OCI-LY7 (cell line): ENCODE measurements at places on chromosomes 2 and 18.

GRCh38 chr2:72901426-72901825 lies 14.2 kb downstream of the SPR start:
- no peak for DNase-seq

DNA sequence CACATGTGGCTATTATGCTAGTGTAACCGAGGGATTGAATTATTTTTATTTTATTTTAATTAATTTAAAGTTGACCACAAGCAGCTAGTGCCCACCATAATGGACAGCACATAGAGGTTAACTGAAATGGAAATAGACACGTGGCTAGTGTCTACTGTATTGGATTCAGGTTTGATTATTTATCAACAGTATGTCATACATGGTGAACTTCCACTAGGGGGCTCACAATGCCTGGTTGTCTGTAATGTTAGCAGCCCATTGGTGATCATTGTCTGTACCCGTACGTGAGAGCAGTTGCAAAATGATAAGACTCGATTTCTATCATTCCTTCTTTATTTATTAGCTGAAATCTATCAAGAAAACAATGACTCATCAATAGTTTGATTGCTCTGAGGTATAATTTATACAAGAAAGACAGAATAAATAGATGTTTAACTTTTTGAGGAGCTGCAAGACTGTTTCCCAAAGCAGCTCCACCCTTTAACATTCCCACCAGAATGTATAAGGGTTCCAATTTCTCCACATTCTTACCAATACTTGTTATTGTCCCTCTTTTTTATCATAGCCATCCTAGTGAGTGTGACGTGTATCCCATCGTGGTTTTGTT lies 76.5 kb downstream of the CYBRD1 start:
- peak; percentile 82 for DNase-seq

DNA sequence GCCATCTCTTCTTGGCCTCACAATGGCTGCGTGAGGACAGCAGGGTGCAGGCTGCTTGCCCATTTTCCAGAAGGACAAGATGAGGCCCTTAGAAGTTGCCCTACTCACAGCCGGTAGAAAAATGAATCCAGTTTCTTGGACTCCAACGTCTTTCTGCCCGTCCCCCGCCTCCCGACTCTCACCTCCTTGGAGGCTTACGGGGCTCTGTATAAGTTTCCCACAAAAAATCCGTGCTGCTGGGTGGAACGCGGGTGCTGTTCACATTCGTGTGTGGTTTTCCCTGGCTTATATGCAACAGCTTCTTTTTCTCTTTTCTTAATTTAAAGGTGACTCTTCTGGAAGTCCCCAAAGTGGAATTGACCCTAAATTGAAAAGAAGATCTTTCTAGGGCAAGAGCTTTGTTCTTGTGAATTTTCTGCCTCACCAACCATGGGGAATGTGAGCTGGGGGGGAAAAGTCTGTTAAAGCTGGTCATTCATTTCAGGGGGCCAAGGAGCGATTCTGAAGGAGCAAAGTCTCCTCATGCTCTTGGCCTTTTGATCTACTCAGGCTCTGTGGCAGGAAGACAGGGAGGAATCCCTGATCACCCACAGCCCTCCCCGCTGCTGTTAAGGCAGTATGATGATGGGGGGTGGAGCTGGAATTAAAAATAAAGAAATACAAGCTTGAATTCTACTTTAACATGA lies 51.3 kb downstream of the DDX1 start:
- DNase-seq: no peak

- DNase-seq: peak; percentile 73
These were observed 102.5 kb downstream of the ATL2 start for GRCh38 chr2:38274286-38275276.

DNA sequence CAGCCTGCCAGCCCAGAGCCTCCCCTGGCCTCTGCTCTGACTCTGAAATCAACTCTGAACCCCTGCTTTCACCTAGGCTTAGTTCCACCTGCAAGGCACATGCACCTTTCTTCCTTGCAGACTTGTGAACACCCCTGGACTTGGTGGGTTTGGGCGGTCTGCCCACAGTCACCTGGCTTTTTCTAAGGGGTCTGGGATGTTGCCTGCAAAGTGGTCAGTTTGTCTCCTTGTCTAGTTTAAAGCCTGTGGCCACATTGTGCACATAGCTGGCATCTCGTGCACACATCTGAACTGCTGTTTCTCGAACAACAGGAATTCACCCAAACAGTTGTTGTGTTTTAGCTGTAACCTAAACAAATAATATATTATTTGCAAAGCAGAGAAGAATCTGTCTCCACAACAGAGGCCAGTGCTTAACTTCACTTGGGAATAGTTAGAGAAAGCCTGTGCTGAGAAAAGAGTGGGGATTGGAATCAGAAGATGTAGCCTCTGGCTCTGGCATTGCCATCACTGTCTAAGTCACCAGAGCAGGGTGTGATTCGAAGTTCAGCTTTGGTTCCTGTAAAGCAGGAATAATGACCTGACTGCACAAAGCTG lies 108.5 kb downstream of the TMEM18 start:
- DNase-seq: no peak

GRCh38 chr18:35118641-35119040 lies 77.4 kb downstream of the MAPRE2 start:
- no peak for DNase-seq
